T1000 (cell line): ENCODE measurements at places on chromosomes 16 and 17.

GRCh38 chr17:16377941-16378341 lies 3.0 kb upstream of the UBB start:
- no peak for DNase-seq

DNA sequence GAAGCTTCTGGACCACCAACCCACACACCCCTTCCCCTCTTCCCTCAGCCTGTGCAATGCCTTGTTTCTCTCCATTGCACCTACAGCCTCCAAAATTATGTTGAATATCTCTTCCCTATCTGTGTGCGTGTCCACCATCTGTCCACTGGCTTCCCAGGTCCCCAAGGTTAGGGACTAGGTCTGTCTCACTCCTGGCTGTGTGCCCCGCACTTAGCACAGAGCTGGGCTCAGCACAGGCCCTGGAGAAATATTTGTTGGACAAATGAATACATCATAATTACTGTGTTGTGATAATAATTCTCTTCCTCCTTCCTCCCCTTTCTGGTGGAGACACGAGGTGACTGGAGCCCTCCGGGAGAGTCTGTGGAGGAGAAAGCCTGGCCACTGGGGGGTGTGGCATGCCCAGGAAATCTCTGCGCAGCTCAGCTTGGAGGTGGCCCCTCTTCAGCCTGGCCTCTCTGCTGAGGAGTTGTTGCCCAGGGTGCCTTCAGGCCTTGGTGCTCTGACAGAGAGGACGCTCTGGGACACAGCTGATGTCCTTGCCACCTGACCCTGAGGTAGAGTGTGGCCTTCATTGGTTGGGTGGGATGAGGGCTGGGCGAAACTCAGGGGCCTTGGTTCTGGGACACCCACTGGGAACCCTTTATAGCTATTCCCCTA lies 3.3 kb upstream of the BRD7 start:
- no peak for DNase-seq

GRCh38 chr17:81520021-81520901 lies 7.7 kb upstream of the ACTG1 start:
- no peak for DNase-seq

DNA sequence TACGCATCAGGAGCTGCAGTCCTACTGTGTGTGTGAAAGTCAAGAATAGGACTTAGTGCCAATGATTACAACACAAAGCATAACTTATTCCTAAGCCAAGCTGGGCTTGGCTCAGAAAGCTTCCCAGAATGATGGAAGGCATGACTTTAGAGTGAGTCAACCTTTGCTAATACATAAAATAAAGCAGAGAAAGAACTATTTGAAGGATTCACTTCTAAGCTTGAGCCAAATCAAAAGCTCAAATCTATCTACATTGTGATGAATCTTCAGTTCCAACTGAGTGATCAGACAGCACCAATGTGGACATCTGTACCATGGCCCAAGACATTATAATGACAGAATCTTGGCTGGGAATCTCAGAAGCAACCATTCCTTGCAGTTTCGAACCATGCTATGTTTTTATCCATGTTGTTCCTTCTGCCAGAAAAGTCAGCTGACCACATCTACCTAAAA lies 41.4 kb downstream of the SMG6 start:
- DNase-seq = no peak

DNA sequence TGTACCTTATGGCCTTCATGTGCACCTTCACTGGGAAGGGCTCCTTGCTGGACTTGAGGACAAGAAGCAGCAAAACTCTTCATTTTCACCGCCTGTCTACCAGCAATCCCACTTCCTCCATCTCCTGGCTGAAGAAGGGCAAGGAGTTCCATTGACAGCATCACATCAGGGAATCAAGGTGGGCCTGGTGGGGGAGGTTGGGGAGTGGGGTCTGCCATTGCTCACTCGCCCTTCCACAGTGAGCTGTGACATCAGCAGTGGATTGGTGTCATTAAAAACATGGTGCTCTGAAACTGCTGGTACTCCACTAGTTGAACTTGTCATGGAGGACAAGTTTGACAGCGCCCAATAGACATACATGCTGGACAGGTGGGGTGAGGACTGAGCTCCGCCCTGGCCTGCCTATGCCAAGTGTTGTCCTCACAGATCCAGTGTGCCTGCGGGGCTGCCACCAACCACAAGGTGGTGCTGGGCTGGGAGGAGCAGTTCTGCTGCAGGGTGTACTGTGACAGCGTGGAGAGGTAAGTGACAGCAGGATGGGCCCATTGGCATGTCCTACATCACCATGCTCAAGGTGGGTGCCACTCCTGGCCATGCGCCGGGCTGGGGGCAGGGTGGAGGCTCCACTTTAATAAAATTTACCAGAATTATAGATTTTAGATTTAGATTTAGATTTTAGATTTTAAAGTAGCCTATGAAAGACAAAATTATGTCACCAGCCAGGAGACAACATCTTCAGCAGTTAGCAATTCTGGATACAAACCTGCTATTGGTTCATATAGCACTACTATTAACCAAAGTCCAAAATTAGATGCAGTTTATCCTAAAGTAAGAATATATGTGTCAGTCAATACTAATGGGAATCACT lies 1729.1 kb downstream of the TP53TG3F start:
- DNase-seq = no peak

- DNase-seq = no peak
Observed at GRCh38 chr17:50691550-50692447, 15.9 kb downstream of the ANKRD40 start.

GRCh38 chr17:83090444-83091256 lies 11.2 kb downstream of the METRNL start:
- DNase-seq = no peak

GRCh38 chr17:3514873-3515272 lies 39.1 kb downstream of the ASPA start:
- DNase-seq = no peak

DNA sequence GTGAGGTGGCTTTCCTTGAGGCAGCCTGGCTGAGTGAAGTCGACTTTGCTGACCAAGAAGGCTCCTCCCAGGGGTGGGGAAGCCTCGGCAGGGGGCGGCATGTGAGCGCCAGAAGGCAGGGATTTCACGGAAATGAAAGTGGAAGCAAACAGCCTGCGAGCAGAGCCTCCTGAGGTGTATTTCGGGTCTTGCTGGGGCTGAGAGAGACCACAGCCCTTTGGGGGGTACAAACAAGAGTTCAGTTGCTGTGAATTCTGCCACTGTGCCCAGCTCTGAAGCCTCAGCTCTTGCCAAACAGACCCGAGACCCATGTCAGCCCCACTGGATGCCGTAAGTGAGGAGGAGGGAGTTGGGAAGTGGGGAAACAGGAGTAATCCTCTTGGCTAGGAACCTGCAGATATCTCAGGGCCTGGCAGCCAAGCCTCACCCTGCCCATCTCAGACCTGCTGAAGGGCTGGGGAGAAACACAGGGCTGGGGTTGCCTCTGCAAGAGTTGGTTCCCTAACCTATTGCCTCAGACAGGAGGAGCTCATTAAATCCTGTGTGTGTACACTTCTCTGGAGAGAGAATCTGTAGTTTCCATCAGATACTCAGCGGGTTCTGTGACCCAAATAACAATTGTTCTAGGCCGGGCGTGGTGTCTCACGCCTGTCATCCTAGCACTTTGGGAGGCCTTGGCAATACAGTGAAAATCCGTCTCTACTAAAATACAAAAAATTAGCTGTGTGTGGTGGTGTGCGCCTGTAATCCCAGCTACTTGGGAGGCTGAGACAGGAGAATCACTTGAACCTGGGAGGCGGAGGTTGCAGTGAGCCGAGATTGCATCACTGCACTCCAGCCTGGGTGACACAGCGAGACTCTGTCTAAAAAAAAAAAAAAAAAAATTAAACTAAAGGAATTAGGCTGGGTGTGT lies at the start of gene IFI35:
TSS of gene IFI35 (plus strand) at position 146 of the 913 bp plus-strand sequence. CDS start at position 310, 164 bp downstream.
- peak; percentile 70 for DNase-seq

DNA sequence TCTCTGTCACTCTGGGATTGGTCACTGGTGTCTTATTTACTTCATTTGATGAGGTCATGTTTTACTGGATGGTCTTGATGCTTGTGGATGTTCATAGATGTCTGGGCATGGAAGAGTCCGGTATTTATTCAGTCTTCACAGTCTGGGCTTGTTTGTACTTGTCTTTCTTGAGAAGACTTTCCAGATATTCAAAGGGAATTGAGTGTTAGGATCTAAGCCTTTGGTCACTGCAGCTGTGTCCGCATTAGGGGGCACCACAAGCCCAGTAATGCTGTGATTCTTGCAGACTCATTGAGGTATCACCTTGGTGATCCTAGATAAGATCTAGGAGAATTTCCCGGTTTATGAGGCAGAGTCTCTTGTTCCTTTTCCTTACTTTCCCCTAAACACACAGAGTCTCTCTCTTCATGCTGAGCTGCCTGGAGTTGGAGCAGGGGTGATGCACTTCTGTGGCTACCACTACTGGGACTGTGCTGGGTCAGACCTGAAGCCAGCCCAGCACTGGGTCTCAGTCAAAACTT lies 214.7 kb downstream of the SPECC1 start:
- no peak for DNase-seq

GRCh38 chr17:15368600-15368999 lies 27.2 kb upstream of the TEKT3 start:
- DNase-seq = no peak

DNA sequence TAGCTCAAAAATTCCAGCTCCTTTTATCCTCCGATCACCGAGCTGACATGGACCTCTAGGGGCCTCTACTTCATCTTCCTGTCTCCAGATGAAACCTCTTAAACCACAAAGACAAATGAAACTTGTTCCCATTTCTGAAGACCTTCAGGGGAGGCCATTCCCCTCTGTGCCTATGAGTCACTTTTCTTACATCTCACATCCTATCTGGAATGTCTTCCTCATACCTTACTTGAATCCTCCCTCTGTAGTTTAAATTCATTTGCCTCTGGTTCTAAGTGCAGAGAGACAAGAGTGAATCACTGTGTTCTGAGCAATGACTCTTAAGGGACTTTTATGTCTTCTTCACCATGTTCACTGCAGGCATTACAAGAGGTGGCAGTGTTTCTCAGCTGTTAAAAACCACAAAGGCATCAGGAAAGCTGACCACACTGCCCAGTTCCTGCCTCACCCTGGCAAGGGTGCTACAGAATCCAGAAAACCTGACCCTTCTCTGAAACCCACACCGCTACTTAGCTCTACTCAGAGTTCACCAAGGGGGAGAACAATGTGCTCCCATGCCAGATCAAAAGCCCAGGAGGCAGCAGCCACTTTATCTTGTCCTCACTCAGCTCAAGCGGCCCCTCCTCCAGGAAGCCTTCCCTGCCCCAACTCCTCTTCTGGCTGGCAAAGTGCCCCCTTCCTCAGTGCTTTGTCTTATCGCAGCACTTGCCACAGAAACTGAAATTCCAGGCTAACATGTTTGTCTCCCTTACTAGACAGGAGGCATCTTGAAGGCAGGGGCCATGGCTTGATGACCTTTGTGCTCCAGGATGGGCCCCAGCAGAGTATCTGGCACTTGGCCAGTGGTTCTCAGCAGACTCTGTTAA lies 6.4 kb downstream of the CUEDC1 start:
- DNase-seq = peak; percentile 88

- DNase-seq = no peak
Observed at GRCh38 chr16:2046893-2047329, 723 bp downstream of the NTHL1 start.

DNA sequence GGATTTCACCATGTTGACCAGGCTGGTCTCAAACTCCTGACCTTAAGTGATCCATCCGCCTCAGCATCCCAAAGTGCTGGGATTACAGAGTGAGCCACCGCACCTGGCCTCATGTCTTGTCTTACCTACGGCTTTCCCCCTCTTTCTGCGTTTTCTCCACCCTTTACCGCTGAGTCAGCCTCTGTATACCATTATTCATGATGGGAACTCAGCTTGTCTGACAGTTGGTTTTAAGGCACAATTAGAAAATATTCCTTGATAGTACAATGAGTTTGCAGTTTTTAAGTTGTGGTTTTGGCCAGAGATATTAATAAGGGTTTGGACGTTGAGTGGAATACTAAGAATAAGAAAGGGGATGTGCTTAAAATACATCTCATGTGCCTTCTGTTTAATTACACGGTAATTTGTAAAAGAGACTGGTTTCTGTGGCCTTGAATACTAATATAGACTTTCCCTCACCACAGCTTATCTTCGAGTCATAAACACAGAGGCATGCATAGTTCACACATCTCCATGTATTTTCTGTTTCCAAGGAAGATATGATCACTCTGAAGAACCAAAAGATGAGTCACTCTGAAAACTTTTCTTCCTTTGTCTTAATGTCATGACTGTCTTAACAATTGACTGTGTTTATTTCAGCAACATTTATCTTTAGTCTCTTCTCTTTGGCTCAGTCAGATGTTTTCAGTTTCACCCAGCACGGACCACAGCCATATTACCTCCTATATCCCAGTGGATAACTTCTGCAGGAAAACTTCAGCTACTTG lies 54.4 kb downstream of the PITPNC1 start:
- no peak for DNase-seq

DNA sequence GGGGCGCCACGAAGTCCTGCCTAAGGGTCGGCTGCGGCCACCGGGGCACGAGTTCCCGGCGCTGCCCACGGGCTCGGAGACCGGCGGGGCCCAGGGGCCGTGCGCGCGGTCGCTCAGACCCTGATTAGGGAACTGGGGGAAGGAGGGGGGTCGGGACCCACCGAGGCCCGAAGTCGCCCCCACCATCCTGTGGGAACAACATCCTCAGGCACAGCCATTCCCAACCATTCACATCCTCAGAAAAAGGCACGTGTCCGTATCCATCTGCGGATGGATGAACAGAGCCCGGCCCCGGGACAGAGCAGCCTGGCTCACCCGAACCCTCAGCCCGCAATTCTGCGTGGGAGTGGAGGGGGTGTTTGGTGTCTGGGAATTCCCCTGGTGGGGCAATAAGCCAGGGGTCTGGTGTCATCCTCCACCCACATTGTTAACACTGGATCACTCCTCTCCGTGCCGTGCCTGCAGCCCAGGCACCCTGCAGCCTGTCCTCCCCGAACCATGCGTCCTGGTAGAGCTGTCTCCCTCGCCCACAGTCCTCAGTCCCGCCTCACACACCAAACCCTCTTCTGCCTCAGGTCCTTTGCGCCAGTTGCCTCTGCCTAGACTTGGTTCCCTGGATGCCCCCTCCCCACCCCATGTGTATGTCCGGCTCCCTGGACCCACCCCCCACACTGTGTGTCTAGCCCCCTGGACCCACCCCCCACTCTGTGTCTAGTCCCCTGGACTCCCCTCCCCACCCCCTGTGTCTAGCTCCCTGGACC lies 789 bp upstream of the CCDC57 start:
- no peak for DNase-seq

DNA sequence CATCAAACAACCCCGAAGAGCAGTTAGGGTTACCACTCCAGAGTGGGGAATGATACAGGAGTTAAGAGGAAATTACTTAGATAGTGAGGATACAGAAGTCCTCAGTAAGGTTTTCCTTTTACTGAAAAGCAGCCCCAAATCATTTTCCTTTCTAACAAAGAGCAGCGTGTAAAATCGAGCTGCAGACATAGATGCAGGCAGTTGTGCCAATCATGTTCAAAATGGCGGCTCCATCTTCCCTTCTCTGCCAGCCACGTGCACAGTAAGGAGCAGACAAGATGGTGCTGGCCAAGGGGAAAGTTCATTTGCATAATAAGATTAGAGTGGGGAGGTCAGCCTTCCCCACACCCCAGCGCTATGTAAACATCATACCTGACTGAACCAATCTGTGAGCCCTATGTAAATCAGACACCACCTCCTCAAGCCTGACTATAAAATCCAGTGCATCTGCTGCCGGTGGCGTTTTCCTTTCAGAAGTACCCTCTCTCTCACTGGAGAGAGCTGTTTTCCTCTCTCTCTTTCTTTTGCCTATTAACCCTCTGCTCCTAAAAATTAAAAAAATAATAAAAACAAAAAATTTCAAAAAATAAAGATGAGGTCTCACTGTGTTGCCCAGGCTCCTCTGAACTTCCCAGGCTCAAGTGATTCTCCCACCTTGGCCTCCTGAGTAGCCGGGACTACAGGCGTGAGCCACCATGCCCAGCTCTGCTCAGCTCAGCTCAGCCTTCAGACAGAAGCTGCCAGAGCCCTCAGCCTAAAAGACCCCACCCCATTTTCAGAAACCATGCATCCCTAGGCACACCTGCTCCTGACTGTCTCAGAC lies 2.6 kb upstream of the SRL start:
- DNase-seq = no peak
